NCI-H1694 (cell line): ENCODE measurements at places on chromosomes 4 and X.

- DNase-seq = no peak
Measured at GRCh38 chrX:112849016-112849415, 8.4 kb upstream of the AMOT start.

- no peak for DNase-seq
Measured at GRCh38 chr4:19152264-19152663, 1099.4 kb upstream of the SLIT2 start.

GRCh38 chr4:26525771-26526150 is 35.5 kb upstream of the CCKAR start:
- no peak for DNase-seq

DNA sequence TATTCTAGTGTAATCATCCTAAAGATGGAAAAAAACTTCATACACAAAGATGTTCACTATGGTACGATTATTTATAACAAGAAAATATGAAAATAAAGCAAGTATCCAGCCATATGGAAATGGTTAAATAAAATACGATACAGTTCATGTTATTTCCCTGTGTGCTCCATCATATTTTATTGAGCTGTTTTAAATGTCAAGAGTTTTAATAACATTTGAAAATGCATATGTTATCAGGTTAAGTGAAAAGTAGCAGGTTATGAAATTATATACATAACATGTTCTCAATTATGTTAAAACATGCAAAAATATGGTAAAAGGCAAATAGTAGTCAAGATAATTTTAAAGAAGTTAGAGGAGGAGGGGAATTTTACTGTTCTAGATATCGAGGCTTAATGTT is 192.0 kb downstream of the HNRNPD start:
- no peak for DNase-seq

DNA sequence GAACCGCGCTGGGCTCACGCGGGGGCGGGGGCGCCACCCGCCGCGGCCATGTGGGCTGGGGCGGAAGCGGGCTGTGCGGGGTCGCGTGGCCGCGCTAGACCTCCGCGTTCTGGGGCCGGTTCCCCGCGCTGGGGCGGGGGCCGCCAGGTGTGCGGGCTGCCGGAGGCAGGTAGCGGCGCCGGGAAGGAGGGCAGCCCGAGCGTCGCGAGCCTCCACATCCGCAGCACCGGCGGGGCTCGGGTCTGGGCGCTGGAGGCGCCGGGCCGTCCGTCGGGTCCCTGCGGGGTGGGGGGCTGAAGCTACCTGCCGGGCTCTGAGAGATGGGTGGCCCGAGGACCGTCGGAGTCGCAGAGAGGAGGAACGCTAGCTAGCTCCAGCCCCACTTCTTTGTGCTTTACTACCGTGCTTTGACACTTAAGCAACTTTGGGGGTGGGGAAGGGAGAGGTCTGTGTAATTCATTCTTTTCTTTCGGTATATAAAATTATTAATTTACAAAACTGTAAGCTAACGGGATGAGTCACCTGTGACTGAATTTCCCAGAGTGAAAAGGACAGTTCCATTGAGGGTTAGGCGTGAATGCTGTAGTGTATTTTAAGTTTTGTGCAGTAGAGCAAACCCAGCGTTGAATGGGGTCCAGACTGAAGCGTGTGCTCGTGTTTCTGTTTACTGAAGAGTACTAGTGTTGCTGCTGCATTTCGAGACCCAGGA is 689 bp downstream of the METAP1 start:
- DNase-seq = no peak

DNA sequence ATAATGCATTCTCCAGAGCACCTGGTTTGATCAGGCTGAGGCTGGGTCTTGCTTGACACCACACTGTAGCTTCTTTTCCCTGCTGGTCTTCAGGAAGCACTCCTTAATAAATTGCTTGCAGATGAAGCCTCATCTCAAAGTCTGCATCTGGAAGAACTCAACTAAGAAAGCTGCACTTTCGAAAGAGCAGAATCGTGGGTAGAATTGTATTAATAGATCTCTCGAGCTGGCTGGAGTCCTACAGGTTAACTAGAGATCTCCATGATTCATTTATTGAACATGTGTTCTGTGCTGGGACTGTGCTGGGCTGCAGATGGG is 152.7 kb downstream of the STK32B start:
- no peak for DNase-seq

DNA sequence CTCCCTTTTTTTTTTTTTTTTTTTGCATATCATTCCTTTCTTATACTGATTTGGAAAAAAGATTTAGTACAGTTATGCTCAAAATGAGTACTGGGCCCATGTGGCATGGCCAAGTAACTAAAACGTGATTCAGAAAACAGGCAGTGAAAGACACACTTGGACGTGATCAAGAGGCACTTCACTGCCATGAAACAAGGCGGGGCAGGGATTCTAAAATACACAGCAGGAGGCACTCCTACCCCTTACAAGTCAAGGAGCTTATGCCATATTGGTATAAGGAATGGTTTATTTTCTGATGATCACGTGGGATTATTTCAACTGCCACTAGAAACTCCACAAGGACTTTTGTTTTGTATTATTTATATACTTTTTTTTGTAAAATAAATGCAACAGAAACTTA is 72.0 kb downstream of the CHST7 start:
- DNase-seq = no peak

GRCh38 chr4:93814141-93814540 is 14.4 kb upstream of the ATOH1 start:
- no peak for DNase-seq

GRCh38 chr4:161320377-161320776 is 843.4 kb downstream of the FSTL5 start:
- no peak for DNase-seq

DNA sequence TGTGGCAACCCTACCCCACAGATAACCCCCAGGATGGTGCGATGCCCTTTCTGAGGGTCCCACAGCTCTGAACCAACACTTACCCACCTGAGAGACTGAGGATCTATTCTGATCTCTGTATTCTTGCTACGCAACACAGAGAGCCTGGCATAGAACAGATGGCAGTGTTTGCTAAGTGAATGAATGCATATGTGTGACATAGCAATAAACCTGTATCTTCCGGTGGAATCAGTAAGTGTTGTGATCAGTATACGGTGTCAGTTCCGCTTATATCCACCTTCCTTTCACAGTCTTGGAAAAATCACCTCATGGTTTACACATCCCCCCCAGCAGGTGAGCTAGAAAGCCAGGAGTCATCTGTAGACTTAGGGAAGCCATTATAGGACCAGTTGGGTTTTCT is 5.9 kb upstream of the HSD17B10 start:
- DNase-seq = peak; percentile 90

DNA sequence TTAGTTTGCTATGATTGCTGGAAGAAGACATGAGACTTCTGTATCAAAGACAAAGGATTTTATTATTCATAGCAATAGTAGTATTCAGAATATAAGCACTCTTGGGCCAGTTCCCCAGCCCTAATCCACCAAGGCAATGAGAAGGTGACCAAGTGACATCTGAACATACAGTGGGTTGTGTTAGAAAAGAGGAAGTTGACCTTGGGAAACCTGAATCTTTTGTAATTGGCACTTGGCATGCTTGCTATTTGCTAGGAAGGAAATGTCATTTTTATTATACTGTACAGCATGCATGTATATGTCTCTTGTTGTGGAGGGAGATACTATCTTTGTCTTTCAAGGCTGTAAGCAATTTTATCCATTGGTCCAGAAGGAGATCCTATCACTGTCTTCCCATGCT is 216.1 kb upstream of the FAT1 start:
- DNase-seq = no peak

DNA sequence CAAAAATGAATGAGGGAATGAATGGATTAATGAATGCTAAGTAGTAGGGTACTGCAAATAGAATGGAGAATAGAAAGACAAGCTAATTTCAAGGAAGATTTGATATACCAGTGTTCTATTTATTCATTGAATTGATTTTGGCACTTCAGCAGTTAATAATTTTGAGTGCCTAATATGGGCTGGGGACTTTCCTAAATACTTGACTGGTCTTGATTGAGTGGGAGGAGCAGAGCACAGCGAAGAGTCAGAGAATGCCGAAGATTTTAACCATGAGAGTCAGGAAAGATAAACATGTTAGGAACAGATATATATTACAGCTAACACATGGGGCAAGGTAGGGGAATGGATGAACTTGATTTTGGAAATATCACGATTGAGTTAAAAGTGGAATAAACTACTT is 10.6 kb downstream of the IL15 start:
- no peak for DNase-seq

DNA sequence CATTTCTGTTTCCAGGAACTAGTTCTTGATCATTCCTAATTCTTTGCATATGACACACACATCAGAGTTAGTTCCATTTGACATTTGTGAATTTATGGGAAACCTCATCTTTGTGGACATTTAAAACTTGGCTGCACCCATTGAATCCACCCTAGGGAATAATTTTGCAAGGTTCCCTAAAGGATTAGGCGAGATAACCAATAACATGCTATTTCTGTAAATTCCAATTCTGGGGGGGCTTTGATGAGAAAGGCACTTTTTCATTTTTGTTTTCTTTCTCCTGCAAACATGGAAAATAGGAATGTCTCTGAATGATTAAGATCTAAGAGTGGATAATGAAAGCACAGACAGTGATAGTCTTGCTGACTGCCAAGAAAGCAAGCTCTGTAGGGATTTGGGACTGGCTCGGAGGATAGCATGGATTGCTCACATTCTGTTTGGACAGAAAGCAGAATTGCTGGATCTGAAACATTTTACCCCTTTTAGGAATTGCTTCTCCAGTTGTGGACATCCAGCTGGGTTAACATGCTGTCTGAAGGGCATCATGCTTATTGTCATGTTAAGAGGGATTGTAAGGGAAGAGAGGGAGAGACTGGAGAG is 145.1 kb downstream of the NHS start:
- DNase-seq = no peak

DNA sequence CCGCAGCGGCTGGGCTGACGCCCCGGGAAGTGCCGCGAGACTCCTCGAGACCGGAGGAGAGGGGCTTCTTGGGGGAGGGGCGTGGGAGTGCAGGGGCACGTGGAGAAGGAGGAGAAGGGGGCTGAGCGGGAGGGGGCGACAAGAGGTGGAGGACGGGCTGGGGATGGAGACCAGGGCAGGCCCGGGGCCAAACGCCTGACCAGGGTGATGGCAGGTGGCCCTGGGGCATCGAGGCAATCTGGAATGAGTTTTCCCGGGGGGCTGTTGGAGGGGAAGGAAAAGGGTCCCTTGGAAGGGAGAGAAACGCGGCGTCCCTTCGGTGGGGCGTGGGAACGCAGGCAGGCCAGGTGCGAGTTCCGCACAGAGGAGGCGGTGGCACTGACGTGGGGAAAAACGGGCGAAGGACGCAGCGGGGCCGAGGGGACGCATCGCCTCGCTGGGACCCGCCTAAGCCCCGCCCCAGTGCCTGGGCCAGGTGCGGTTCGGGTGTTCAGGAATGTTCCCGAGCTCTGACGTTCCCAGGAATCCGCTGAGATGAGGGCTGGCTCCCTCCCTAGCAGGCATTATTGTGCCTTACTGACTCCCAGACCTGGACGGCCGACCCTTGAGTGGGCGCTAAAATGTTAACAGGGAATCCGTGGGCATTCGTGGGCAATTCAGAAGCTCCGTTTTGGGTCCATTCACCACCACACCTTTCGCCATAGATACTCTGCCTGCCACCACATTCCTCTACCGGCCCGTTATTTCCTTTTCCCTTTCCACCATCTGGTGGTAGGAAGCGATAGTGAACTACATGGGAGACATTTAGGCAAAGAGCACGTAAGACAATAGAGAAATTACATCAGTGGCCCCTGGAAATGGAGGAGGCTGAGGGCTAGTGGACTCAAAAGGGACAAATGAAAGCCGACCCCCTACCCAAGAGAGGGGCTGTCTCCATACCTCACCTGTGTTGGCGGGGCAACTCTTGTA is 795 bp upstream of the SH3KBP1 start:
- DNase-seq = peak; percentile 55

DNA sequence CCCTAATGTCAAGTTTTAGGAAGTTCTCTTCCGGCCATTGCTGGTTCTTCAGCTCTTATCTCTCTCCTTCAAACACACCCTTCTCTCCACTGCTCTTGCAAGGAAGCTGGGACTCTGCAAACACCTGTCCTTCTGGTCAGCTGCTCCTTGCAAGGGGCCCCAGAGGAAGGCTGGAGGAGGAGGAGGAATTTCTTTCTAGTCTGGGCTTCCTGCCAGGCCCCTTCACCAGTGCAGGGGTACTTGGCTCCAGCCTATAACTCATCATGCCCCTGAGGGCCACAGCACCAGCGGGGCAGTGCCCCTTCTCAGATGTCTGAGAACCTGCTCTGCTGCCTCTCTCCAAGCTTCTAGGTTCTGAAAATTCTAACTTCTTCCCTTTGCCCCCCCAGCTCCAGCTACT is 46.7 kb downstream of the REELD1 start:
- DNase-seq = no peak

- no peak for DNase-seq
Measured at GRCh38 chr4:107248571-107248970, 212.5 kb upstream of the DKK2 start.

GRCh38 chr4:154858166-154858565 is 77.1 kb downstream of the RBM46 start:
- no peak for DNase-seq

- DNase-seq = no peak
Measured at GRCh38 chrX:78958419-78959116, 13.4 kb downstream of the P2RY10 start.

- DNase-seq = no peak
Measured at GRCh38 chrX:102651242-102652011, at the start of gene GPRASP1. GPRASP1 (plus strand) TSS chrX:102651483; CDS start chrX:102653914, 2,431 bp downstream.

DNA sequence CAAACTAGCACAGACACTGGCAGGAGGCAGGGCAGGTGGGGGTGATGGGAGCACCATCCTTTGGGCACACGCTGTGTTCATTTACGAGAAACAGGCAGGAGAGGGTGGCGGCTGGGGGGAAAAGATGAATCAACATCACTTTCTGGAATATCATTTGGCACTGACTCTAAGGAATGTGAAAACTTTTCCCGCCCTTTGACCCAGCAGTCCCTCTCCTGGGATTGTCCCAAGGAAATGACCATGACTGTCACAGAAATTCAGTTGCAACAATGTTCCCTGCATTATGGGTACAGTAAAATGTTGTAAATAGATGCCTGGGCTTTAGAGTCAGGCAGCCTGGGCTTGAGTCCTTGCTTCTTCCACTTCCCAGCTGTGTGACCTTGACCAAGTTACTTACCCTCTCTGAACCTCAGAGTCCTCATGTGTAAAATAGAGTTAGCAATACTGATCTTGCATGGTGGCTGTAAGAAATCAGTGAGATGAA is 58.6 kb downstream of the ABLIM2 start:
- DNase-seq = no peak

- DNase-seq = no peak
Measured at GRCh38 chr4:4689694-4690440, 148.0 kb upstream of the STX18 start.

DNA sequence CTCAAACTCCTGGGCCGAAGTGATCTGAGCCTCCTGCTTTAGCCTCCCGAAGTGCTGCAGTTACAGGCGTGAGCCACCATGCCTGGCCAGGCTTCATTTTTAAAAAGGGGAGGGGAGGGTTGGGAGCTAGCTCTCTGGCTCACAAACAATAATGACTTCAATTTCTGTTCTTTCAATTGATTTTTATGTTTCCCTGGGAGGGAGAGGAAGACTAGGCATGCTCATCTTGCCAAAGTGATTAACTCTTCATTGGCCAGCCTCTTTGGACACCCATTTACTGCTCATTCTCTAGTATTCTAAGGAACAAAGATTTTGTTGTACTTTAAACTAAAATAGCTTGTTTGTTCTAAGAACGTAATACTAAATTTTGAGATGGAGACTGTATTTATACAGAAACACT is 43.4 kb upstream of the TRIM2 start:
- DNase-seq = no peak
